ENCODE measurements at places on chromosomes 1 and 21.

DNA sequence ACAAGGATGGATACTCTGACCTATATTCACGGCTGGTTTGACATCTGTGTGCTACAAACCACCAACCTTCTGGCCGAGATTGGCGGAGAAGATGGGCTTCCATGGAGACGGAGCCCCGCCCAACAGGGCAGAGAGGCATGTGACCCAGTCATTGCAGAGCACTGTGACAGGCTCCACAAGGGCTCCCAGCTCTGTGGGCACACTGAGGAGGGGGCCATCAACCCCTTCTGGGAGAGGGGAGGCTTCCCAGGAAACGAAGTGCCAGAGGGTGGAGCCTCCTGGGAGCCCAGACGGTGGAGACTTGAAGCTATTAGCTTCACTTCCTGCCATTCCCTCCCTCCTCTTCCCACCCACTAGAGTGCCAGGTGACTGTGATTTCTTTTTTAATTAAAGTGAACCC is 71.6 kb upstream of the IFFO2 start:
- DNase-seq: no peak

DNA sequence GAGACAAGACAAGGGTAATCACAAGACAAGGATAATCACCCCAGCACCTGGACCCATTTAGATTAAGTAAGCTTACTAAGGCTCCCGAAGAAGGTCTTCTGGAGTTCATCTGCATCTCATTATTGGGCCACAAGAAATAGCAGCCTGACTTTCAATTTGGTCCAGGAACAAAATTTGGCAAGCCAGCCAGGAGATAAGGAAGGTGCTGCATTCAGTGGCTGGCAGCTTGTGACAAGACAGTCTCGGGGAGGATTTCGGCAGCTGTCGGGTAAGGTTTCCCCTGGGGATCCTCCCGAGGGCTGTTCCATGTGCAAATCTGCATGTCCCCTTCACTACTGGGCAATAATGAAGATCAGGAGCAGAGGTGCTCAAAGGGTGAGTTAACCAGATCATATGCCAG is 195.2 kb downstream of the FCRL5 start:
- DNase-seq: no peak

- DNase-seq: no peak
Observed at GRCh38 chr1:107964336-107965109, 457 bp downstream of the VAV3 start.

GRCh38 chr1:180961622-180962021 is 48.9 kb downstream of the KIAA1614 start:
- no peak for DNase-seq

DNA sequence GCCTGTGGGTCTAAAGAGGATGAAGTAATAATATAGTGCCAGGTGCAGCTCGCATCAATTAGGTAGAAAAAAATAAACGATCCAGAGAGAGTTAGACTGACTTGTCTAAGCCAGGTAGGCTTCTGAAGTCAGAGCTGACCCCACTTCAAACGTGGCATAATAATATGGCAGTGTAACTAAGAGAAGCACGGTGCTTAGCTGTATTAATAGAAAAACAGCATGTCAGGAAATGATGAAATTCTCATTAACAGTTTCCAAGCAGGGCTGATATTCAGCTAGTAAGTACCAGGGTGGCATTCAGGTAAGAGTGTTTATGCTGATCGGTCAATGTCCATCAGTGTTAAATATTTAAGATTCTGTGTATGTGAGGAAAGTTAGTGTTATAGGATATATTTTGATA is 145.8 kb upstream of the SAMSN1 start:
- no peak for DNase-seq

DNA sequence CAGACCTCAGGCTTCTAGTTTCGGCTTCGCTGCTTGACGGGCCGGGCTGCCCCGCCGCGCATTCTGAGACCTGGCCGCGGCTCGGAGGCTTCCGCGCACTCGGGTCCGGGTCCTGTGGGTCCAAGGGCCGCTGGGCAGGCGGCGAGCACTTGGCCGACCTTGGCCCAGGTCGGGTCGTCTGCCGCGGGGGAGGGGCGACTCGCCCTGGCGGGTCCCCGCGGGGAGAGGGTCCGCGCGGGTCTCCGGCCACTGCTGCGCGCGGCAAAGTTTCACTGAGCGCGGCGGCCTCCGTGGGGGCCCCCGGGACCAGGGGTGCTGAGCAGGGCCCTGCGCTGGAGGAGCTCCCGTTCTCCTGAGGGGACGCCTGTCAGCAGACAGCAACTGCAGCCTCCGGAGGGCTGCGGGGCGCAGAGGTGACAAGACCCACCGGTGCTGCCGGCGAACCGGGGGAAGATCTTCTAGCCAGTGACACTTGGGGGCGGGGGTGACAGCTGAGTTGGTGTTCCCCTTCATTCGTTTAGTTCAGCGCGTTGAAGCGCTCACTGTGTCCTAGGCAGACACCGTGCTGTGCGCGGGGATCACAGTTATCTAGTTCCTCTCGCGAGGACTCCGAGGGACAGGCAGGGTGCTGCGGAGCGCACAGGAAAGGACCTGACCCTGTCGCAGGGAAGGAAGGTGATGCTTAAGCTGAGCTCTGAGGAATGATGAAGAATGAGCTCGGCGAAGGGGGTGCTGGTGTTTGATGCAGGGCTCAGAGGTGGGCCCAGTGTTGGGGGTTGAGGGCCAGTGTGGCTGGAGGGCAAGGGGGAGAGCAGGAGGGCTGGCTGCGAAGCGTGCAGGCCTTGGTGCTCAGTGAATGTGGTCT is 725 bp downstream of the MTFR1L start:
- peak; percentile 60 for DNase-seq

- DNase-seq: no peak
Observed at GRCh38 chr21:38476385-38476784, 21.9 kb downstream of the ERG start.

DNA sequence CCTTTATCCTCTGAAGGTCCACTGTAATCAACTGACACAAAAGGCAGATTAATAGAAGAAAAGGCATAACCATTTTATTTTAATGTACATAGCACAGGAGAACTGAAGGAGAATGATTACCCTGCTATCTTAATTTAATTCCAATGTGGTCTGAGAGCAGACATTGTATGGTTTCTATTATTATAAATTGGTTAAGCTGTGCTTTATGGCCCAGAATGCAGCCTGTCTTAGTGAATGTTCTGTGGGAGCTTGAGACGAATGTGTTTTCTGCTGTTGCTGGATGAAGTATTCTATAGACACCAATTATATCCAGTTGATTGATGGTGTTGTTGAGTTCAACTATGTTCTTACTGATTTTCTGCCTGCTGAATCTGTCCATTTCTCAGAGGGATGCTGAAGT is 25.0 kb upstream of the SLC2A1 start:
- no peak for DNase-seq

DNA sequence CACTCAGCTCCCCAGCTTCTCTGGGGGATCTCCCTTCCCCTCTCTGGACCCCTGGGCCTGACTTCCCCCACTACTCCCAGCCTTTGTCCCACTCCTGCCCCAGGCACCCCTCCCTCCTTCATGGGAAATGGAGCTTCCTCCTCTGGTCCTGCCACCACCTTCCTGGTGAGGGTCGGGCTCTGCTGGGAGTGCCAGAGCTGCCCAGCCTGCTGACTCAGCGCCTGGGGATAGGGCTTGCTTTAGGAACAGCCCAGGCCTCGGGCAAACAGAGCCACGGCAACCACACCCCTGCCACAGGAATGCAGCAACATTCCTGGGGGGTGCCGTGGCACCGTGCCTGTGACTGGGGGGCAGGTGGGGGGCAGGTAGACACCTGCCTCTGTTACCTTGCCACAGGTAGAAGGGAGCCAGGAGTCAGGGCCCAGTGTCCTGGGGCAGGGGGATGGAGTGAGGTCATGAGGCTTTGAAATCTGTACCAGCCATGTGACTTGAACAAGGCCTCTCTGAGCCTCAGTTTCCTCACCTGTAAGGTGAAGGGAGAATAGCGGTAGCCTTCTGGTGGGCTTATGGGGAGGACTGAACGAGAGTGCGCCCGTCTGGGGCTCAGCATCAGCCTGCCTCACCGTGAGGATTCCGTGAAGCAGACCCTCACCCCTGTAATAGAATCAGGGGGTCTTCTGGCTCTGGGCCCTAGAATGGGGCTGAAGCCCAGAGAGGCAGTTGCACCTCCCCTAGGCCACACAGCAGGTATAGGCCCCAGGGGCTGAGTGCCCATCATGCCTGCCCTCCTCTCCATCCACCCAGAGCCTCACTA is 17.8 kb upstream of the EPHA2 start:
- DNase-seq: peak; percentile 72

- no peak for DNase-seq
Observed at GRCh38 chr1:228992907-228993535, 257.7 kb downstream of the RHOU start.

- no peak for DNase-seq
Observed at GRCh38 chr1:30410153-30410851, 313.1 kb downstream of the MATN1 start.

DNA sequence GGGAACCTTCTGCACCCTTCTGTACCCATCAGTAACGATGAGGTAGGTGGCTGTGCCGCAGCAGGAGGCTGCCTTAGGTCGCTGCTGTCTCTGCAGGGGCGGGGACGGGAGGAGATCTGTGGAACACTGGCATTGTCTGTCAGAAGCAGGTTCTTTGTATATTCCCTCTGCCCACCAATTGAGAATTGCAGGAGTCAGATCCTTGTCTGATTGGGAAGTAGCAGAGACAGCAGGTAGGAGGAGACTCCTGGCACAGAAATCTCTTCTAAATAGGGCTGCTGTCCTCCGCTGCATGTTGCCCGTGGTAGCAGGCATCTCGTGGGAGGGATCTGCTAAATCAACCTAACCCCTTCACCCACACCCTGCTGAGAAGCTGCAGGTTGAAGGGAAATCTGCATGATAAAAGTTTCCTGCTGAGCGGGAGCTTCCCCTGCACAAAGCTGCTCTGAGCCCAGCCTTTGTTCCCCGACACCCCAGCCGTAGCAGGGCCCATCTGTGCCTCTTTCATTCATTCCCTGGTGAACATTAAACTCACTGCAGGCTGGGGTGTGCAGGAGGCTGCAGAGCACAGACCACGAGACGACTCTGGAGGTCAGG is 15.9 kb downstream of the SARS1 start:
- DNase-seq: no peak

GRCh38 chr1:9093581-9093980 is 24.1 kb upstream of the SLC2A5 start:
- no peak for DNase-seq

- no peak for DNase-seq
Observed at GRCh38 chr1:20666804-20667203, 5.6 kb upstream of the DDOST start.

DNA sequence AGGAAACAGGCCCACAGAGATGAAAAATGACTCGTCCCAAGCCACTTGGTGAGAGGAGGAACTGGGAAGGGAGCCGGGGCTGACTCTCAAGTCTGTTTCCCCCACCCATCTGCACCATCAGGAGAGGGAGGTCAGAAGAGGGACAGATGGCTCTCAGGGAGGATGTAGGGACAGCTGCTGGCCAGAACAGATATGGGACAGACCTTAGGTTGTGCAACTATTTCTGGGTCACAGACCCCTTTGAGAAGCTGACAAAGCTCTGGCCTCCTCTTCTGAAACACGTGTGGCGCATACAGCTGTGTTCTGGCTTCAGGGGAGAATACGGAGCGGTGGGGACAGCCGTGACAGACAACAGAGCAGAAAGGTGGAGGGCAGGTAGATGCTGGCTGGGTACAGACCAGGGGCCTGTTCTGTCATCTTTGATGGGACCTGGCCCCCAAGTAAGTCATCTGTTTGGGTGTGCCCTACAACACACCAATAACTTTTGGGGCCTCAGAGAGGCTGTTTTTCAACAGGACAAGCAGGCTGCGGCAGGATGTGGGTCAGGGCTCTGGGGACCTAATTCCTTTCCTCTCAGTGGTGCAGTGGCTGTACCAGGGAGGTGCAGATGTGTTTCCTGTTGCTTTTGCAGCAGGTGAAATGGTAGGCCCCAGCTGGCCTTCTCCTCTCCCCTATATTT is 7.3 kb downstream of the SH3BGRL3 start:
- no peak for DNase-seq

All from Caco-2 (cell line).